ENCODE measurements at places on chromosomes 16 and 17. TPM values are rescaled to one million over a fixed set of nuclear protein-coding genes. Genes with fewer than 3 reads are reported as not detected.

RPGRIP1L gene
- 3.8 TPM for total RNA-seq

NPIPA5 gene
- 3.5 TPM for total RNA-seq

NACA2 gene
- not detected for total RNA-seq

SMPD3 gene
- total RNA-seq = 0.93 TPM

DNA sequence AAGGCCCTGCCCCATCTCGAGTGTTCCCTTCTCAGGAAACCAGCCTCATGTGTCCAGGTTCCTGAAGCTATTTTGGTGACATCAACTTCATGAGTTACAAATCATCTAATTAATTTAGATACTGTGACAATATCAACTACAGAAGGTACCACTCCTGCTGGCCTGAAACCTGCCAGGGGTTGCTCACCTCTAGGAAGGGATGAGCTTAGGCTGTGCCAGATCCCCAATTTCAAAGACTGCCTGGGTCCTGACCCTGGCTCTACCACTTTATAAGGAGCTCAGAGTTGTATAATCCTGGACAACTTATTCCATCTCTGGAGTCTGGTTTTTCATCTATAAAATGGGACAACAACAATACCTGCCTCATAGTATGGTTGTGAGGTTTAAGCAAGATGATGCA lies 5.2 kb downstream of the C16orf78 start:
- DNase-seq = no peak

DNA sequence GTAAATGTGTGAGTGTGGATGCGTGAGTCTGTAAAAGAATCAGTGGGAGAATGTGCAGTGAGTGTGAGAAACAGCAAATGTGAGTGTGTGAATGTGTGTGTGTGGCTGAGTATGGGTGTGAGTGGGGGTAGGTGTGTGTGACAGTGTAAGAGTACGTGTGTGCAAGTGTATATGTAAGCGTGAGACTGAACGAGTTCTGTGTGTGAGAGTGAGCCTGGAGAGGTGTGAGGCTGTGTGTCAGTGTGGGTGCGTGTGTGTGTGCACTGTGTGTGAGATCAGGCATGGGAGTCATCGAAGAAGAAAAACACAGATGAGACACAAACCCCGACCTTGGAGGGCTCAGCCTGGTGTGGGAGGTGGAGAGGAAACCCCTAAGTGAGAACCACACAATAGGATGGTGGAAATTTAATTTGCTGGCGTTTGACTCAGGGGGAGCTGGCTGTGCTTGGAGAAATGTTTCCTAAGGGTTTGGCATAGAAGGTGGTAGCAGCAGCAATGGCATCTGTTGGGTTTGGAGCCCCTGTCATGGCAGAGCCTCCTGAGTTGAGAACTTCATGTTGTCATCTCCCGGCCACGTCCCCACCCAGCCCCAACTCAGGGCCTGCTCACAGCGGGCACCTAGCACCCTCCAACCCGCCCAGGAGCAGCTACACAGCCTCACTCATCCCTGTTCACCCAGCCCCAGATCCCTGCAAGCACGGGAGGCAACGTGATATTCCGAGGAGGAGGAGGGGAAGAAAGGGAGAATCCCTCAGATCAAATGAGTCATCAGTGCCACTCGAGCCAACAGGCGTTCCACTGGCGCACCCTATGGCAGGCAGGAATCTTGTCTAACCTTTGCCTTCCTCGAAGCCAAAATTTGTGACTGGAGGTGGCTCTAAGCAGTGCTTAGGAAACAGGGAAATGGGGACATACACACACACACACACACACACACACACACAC lies 14.3 kb upstream of the NUBP1 start:
- DNase-seq = no peak

DNA sequence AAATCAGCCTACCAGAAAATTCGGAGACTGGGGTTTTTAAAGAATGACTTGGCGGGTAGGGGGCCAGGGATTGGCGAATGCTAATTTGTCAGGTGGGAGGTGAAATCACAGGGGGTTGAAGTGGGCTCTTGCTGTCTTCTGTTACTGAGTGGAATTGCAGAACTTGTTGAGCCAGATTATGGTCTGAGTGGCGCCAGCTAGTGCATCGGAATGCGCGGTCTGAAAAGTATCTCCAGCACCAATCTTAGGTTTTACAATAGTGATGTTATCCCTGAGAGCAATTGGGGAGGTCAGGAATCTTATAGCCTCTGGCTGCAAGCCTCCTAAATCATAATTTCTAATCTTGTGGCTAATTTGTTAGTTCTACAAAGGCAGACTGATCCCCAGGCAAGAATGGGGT lies 762 bp upstream of the RBL2 start:
- no peak for DNase-seq
